ENCODE measurements at places on chromosomes 5 and 9.

DNA sequence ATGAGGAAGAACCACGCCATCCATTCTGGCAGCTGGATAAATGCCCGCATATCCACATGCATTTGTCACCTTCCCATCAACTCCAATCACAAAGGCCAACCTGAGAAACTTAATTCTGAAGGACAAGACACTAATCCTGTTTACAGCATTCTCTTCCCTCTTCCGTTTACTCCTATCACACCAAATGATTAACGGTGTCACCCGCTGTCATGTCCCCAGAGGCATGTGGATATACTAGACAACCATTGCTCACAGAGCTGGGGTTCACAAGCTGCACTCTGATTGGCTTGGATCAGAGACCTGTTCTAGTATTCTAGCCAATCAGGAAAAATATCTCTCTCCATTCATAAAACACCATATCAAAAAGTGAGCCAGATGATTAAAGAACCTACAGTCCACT lies 3.6 kb downstream of the MACROH2A1 start:
- DNase-seq = no peak

GRCh38 chr9:106868087-106868486 lies 5.1 kb downstream of the ZNF462 start:
- DNase-seq = no peak

- DNase-seq = no peak
These were observed 115.9 kb upstream of the LPAR1 start for GRCh38 chr9:111154081-111154562.

- no peak for DNase-seq
These were observed 286.9 kb downstream of the GADD45G start for GRCh38 chr9:89891591-89892304.

GRCh38 chr9:90906316-90907055 lies 104.9 kb downstream of the SYK start:
- DNase-seq = no peak

DNA sequence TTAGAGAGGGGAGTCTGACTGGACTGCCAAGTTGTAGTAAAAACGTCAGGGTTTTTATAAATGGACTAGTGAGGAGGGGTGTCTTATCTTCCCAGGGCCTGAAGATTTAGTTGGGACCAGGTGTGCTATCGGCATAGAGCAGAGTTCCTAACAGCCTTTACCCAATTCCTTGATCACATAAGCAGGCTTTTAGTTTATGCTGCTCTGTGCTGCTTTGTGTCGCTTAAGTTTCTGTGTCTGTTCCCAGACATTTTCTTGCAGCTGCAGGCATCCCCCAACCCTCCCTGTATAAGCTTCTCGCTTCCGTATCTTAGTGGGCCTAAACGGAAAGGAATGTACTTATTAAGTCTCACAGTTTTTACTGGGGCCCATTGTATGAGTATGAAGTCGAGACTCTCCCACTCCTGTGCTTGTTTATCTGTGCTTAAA lies 2.6 kb upstream of the SMC5 start:
- no peak for DNase-seq

DNA sequence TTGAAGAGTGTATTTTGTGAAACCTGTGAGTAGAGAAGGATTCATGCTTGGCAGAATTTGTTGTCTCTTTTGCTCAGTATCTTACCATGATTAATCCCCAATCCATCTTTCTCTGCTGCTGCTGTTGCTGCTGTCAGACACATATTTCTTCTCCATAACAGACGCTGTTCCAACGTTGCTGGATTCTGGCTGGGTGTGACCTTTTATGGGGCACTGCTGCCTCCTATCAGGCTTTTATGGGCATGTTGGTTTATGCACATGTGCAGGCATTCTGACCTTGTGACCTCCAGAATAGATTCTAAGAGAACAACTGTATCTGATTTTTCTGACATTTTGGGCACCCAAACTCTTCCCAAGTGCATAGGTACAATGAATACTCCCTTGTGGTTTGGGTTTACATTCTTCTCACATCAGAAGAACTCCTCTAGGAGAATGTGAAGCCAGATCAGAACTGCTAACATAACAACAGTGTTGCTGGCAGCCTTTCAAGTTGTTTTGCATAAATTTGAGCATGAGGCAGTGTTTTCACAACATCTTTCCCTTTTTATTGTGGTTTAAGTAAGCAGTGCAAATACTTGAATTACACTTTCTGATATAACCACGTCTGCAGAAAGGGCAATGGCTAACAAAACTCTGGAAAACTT lies 9.2 kb upstream of the ISL1 start:
- no peak for DNase-seq

DNA sequence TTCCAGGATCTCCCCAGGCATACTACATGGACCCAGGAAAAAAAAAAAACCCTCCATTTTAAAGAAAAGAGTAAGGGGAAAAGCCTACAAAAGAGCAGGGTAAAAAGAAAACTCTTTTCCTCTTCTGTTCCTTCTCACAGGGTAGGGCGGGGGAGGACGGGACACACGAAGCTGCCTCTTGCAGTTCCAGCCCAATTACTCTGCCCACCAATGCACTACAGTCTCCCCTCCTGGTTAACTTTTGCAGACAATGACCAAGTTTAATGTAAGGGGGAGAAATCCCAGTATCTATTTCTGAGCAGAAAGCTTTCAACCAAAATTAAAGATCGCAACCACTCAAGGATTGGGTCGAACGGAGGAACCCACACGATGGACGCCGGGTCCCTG lies 1.3 kb downstream of the BRD3 start:
- DNase-seq = no peak

- no peak for DNase-seq
These were observed 184.4 kb upstream of the OR13F1 start for GRCh38 chr9:104319685-104320084.

GRCh38 chr5:82657033-82657699 lies 379.0 kb upstream of the RPS23 start:
- DNase-seq = no peak

DNA sequence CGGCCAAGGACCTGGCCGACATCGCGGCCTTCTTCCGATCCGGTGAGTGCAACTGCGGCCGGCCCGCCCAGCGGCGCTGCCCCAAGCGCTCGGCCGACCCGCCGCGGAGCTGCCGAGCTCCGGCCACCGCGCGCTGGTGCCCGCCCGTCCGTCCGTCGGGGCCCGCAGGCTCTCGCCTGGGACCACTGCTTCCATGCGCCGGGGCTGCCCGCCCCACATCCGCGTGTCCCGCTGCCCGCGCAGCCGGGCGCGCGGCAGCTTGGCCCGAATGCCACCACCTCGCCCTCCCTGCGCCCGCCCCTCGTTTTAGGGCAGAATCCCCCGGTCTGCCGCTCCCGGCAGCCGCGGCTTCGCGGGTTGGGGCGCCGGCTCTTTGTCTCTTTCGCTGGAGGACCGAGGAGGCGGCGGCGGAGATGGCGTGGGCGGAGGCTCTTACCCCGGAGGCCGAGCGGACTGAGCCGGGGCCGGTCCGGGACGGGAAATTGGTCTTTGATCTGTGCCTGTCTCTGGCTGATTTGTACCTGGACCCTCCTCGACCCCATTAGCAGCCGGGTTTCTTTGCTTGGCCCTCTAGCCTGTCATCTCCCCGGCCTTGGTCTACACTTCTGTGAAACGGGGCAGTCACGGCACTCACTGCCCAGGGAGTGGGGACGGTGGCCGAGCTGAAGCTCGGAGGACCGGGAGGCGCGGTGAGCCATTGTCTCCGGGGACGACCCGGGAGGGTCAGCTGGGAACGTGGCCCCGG lies 871 bp downstream of the TRIO start:
- DNase-seq = no peak

DNA sequence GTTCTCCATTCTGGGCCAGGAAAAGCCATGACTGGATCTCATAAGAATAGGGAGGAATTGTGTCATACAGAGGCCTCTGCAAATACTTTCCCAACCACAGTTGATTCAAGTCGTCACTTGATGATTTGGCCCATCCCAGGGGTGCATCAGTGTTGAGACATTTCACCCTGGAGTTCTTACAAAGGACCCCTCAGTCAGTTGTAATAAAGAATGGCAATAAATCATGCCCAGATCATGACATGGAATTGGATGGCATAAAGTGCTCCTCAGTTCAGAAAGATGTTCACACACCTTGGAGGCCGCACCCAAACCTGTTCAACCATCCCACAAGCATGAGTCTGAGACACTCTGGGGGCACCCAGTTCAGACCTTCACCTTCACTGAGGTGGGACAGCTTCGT lies 168.1 kb downstream of the NR3C1 start:
- no peak for DNase-seq

DNA sequence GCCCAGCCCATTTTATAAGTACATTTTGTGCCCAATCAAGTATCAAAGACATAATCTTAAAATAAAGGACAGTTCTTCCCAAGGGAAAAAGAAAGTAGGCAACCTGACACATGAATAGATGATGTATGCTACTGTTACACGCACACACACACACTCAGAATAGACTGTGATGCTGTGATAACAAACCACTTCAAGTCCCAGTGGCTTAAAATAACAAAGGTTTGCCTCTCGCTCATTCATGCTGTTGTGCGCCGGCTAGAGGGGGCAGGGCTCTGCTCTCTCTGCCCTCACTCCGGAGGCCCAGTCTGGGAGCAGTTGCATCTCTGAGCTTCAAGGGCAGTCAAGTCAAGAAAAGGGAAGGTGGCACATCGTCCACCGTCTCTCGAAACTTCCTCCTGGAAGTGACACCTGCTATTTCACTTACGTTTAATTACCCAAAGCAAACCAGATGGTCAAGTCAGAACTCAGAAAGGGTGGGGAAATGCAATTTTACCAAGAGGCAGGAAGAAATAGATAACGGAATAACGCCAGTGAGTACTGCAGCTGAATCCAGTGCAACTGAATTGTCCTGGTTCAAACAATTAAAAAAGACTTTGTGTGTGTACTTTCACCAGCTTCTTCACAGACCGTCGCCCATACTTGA lies 43.3 kb downstream of the ANKRD33B start:
- no peak for DNase-seq

DNA sequence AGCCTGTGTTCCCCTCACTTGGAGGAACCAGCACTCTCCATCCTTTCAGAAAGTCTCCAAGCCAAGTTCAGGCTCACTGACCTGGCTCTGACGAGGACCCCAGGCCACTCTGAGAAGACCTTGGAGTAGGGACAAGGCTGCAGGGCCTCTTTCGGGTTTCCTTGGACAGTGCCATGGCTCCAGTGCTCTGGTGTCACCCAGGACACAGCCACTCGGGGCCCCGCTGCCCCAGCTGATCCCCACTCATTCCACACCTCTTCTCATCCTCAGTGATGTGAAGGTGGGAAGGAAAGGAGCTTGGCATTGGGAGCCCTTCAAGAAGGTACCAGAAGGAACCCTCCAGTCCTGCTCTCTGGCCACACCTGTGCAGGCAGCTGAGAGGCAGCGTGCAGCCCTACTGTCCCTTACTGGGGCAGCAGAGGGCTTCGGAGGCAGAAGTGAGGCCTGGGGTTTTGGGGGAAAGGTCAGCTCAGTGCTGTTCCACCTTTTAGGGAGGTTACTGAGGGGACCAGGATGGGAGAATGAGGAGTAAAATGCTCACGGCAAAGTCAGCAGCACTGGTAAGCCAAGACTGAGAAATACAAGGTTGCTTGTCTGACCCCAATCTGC lies 4.7 kb upstream of the NUP214 start:
- DNase-seq = no peak

DNA sequence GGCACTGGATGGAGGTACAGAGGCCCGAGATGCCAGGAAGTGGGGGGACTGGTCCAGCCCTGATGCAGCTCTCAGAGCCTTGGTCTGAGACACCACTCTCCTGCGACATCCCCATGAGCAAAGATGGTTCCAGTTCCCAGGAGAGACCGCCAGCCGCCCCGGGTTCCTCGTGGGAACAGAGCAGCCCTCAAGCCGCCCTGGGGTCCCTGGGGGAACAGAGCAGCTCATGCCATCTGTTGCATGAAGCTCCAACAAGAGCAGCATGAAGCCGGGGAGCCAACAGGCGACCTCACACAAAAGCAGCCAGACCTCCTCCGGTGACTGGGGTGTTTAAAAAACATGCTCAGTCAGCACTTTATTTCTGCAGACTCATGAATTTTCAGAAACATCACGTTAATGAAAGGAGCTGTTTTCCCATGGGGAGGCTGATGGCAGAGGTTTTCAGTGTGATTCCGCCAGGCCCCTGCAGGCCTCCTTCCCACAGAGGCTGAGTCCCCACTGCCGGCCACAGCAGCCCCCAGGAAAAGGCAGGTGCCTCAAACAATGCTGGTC lies 6.2 kb downstream of the SLC6A18 start:
- DNase-seq = no peak

GRCh38 chr5:109364977-109365376 lies 44.8 kb downstream of the PJA2 start:
- DNase-seq = no peak

DNA sequence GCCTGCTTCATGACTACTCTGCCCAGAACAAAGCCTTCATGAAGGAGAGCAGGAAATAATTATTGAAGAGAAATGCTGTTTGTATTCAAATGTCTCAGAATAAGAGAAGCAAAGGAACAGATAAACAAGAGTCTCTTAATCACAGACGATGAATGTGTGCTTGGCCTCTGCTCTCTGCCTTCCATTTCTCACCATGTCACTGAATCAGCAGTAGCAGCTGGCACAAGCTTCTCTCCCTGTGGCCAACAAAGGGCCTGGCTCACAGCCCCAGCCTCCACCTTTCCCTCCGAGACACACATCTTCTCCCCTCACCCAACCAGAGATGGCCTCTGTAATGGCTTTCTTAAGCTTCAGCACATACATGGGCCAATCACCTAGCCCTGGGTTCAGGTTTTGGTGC lies 128.1 kb upstream of the SLIT3 start:
- DNase-seq = no peak

DNA sequence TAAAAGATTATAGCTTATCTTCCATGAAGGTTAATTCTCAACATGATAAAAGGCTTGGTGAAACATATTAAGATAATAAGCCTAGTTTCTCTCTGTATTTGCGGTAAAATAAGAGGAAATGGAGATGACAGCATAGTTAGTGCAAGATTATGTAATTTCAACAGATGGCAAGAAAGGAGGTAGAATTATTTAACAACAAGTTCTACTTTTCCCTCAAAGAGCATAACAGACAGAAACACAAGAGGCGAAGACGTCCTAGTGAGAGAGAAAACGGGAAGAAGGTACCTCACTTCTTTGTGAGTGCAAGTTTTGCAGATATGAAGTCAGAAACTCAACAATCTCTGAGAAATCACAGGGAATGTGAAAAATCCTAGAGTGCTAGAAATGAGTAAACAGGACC lies 144.8 kb upstream of the ADCY2 start:
- DNase-seq = no peak

DNA sequence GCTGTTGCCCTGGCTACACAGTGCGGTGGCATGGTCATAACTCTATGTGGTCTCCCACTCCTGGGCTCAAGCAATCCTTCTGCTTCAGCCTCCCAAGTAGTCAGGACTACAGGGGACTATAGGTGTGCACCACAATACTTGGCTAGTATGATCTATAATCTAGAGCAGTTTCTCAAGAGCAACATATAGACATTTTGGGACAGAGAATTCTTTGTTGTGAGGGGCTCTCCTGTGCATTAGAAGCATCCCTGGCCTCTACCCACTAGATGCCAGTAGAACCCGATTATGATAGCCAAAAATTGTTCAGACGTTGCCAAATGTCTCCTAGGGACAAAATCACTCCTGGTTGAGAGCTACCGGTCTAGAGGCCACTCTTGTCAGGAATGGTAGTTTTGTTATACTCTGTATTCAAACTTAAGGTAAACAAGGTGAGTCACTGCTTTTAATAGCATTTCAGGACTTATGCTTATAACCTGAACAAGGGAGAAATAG lies 7.2 kb downstream of the ANKHD1 start:
- DNase-seq = no peak

GRCh38 chr9:87181670-87182069 lies 234.4 kb upstream of the GAS1 start:
- no peak for DNase-seq
